ENCODE measurements at places on chromosomes 7 and 10.

GRCh38 chr10:93277360-93277759 lies 203.7 kb downstream of the CYP26A1 start:
- DNase-seq = no peak

GRCh38 chr10:4684434-4684833 lies 141.6 kb upstream of the AKR1E2 start:
- no peak for DNase-seq

GRCh38 chr10:69418052-69418752 lies 1.5 kb upstream of the TACR2 start:
- DNase-seq = no peak

GRCh38 chr10:104546756-104547155 lies 94.3 kb upstream of the SORCS3 start:
- DNase-seq = no peak

DNA sequence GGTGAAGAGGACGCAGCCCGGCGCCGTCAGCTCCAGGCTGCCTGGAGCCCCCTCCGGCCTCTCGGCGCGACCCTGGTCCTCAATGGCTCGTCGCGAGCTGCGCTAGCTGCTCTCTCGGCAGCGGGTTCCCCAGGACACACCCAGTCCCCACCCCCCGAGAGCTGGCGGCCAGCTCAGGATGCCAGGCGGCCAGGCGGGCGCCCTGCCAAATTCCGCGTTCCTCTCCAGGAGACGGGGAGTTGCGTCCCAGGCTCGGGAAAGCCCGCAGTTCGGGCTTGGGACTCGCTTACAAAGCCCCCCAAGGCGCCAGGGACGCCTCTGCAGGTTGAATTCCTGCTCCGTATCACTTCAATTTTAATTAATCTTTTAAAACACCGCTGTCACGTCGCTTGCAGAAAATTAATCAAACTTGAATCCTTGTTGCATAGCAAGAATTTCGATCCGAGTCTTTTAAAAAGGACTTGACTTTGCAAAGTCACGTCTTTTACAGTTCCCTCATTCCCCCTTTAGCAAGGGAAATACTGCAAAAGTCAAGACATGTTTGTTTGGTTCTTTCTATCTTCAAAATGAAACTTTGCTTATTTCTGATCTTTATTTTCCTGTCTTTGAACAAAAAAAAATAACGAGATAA lies 28.2 kb downstream of the SKIDA1 start:
- no peak for DNase-seq

Data from CD4-positive, alpha-beta T cell treated with Interleukin-2 at 100 ng/mL for 4 hours (primary cell).